Parietal lobe (tissue), 2 donors: ENCODE measurements at places on chromosomes 3 and 15. TPM values are rescaled to one million over a fixed set of nuclear protein-coding genes. Genes with fewer than 3 reads are reported as not detected.

IMPG2 gene
- total RNA-seq: 2.8 TPM

FSIP1 gene
- total RNA-seq: 13.8 TPM

DZIP1L gene
- total RNA-seq: 26.9 TPM

CHDH gene
- 1.3 TPM for total RNA-seq

FNDC3B gene
- total RNA-seq: 31.0 TPM

MEGF11 gene
- total RNA-seq: 3.8 TPM

SEMA7A gene
- 59.2 TPM for total RNA-seq

GABRB3 gene
- total RNA-seq: 135 TPM

GPR27 gene
- total RNA-seq: 27.9 TPM

INKA1 gene
- total RNA-seq: 13.5 TPM
